Stimulated activated CD8-positive, alpha-beta memory T cell treated with anti-CD3 and anti-CD28 coated beads, Interleukin-4, amount 100 ng/mL, for 1 hour (primary cell): ENCODE measurements at places on chromosomes 3 and 15.

GRCh38 chr3:30421266-30421665, 185.1 kb upstream of the TGFBR2 start:
- no peak for DNase-seq

DNA sequence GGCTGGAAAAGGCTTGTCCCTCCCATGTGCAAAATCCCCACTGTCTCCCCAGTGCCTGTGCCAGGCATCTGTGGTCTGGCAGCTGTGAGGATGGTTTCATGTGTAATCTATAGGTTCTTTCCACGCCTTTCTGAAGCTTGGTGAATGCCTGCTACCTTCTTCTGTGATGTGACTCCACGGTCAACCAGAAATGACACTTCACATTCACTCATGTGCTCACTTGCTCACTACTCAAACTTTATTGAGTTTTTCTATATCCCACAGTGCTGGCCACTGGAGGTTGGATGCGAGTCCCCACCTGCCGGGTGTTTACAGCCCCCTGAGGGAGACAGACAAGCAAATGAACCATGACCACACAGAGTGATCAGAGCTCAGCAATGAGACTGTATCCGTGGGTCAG, 27.9 kb upstream of the TLE3 start:
- DNase-seq: no peak

GRCh38 chr3:169886671-169887070, 16.9 kb upstream of the LRRC31 start:
- no peak for DNase-seq

GRCh38 chr3:17013050-17013449, 128.3 kb downstream of the PLCL2 start:
- DNase-seq: no peak

GRCh38 chr3:186128158-186128557, 19.3 kb upstream of the ETV5 start:
- DNase-seq: no peak

DNA sequence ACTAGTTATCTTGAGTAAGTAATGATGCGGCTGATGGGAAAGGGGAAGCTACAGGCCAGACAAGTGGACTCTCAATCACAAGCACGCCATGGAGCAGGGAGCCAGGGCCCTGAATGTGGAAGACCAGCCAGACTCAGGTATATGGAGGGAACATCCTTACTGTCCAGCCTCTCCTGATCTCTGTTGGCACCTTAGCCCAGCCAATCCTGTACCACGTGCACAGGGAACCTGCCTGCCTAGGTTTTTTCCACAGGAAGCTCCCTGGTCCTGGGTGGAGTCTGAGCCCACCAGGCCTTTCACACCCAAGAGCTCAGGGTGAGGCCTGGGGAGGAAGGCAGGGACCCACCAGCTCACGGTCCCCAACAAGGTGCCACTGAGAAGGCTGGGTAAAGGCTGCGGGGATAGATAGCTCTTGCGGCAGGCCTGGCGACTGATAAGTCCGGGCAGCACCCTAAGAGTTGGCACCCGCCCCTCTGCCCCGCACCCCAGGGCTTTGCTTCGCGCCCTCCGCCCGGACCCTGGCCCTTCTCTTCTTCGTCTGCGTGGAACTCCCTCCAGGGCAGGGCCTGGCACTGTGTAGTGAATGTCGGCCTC, 933 bp upstream of the APEH start:
- DNase-seq: no peak

- no peak for DNase-seq
Measured at GRCh38 chr15:33358306-33358705, 47.5 kb downstream of the RYR3 start.

GRCh38 chr15:89666184-89666857, 11.1 kb upstream of the KIF7 start:
- DNase-seq: no peak

- no peak for DNase-seq
Measured at GRCh38 chr3:55619046-55619808, 132.1 kb upstream of the WNT5A start.
